ENCODE measurements at places on chromosomes 12 and 14. TPM values are rescaled to one million over a fixed set of nuclear protein-coding genes. Genes with fewer than 3 reads are reported as not detected.

Gene SLC39A5
- not detected for total RNA-seq

GRCh38 chr12:91952916-91953315 is 192.7 kb downstream of the BTG1 start:
- H3K4me1 ChIP-seq = no peaks in the 10 kb centered on the region
- DNase-seq = no peak
- no peak overlapping the region for H3K27ac ChIP-seq

GRCh38 chr14:67941456-67942018 is 122.0 kb downstream of the RAD51B start:
- no peak overlapping the region for H3K4me3 ChIP-seq
- peak overlapping the region; percentile 57 for H3K27ac ChIP-seq
- no peaks in the 10 kb centered on the region for H3K36me3 ChIP-seq

DNA sequence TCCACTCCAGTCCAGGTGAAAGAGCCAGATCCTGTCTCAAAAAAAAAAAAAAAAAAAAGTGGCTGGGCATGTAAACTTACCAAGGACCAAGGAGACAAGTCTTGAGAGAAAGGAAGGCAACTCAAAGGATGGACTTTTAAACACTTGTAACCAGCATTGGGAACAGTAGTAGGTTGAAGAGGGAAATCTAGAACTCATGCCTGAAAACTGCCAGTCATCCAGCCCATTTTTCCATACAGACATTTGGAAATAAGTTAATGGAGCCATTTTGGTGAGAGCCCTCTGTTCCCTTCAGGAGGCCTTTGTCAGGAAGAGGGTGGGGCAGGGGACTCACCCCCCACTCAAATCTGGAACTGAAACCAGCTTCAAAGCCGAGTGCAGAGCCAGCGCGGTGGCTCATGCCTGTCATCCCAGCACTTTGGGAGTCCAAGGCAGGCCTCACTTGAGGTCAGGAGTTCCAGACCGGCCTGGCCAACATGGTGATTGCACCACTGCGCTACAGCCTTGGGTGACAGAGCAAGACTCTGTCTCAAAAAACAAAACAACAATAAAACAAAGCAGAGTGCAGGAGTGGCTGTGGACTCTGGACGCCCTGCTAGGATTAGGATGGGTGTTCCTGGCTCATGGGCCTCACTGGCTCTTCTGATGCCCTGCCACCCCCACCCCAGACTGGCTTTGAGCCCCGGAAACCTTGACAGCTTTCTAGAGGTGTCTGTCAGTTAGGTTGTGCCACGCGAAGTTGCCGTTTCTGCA is 1.6 kb upstream of the MLXIP start:
- H3K27me3 ChIP-seq = no peaks in the 10 kb centered on the region
- H3K27ac ChIP-seq = no peak overlapping the region
- H3K36me3 ChIP-seq = no peaks in the 10 kb centered on the region

GRCh38 chr12:103494734-103495468 is 867 bp downstream of the C12orf42 start:
- no peaks in the 10 kb centered on the region for H3K27me3 ChIP-seq
- no peak for DNase-seq
- H3K4me3 ChIP-seq = no peak overlapping the region
- no peaks in the 10 kb centered on the region for H3K36me3 ChIP-seq
- no peaks in the 10 kb centered on the region for H3K4me1 ChIP-seq

DNA sequence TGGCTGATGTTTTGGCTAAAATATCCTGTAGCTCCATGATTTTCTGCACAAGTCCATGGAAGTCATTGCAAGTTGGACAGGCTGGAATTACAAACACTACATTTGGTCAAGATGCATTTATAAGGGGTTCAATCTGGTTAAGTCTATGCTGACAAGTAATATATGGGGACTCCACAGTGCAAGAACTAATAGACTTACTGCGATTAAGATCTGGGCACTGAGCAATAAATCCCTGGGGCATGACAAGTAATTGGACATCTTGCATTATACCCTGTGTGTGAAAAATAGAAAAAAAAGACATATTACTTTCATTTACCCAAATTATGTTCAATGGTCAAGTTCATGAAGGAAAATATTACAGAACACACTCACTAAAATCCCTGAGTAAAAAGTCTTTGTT is 99.1 kb downstream of the NELL2 start:
- no peaks in the 10 kb centered on the region for H3K36me3 ChIP-seq
- H3K4me3 ChIP-seq = no peak overlapping the region
- no peaks in the 10 kb centered on the region for H3K4me1 ChIP-seq
- no peak for DNase-seq

GRCh38 chr12:47237751-47238211 is 158.0 kb upstream of the AMIGO2 start:
- H3K27ac ChIP-seq = no peak overlapping the region
- H3K27me3 ChIP-seq = no peaks in the 10 kb centered on the region
- no peak for DNase-seq
- no peaks in the 10 kb centered on the region for H3K4me1 ChIP-seq

DNA sequence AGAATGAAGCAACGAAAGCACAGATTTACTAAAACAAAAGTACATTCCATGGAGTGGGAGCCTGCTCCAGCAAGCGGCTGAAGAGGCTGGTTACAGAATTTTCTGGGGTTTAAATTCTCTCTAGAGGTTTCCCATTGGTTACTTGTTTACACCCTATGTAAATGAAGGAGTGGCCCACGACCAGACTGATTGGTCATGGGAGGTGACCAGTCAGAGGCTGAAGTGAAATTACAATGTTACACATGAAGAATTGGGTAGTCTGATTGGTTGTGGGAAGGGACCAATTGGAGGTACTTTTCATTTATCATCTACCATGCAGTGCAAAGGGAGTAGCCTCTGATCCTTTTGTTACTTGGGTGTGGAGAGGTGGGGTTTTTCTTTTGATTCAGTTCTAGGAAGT is 36.2 kb upstream of the APPL2 start:
- no peaks in the 10 kb centered on the region for H3K36me3 ChIP-seq
- no peaks in the 10 kb centered on the region for H3K27me3 ChIP-seq
- H3K4me1 ChIP-seq = no peaks in the 10 kb centered on the region
- H3K27ac ChIP-seq = no peak overlapping the region

DNA sequence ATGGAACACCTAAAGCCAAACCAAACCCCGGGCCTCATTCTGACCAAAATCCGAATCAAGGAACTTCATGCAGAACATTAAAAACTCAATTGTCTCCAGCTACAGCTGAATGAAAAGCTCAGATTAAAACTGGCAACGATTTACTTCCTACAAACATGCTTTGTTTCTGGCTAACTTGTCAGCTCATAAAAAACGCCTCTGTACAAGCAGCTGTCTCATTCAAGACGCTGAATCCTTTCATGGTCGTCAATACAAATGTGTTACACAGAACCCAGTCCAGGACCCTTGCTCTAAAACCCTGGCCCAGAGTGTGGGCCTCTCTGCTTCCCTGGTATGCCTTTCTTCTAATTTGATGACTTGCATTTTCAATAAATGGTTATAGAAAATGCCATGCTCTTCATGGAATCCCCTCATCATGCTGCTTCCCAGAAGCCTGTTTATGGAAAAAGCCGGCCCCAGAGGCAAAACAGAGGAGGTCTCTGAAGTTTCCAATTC is 183.1 kb downstream of the PHLDA1 start:
- no peak for DNase-seq
- no peaks in the 10 kb centered on the region for H3K4me1 ChIP-seq
- no peak overlapping the region for H3K4me3 ChIP-seq
- H3K27me3 ChIP-seq = no peaks in the 10 kb centered on the region
- H3K36me3 ChIP-seq = no peaks in the 10 kb centered on the region

DNA sequence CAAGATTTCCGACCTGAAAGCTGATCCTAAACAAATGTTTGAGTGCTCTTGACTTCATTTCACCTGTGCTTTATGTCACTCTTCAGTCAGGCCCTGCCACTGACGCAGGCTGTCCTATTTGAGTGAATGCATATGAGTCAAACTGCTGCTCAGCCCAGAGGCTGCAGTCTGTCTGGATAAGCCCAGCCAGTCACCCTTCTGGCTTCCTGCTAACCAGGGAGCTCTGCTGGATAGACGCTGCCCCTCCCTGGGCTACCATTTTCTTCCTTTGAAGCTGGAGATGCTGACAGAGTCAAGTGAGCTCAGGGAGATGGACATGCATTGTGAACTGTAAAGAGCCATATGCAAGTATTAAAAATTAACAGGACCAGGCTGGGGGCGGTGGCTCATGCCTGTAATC is 5.1 kb upstream of the TUNAR start:
- H3K36me3 ChIP-seq = no peaks in the 10 kb centered on the region
- no peak overlapping the region for H3K27ac ChIP-seq
- H3K4me1 ChIP-seq = no peaks in the 10 kb centered on the region
- no peak for DNase-seq

GRCh38 chr14:49692811-49693734 is at the start of gene KLHDC1:
Gene KLHDC1 (plus strand): TSS chr14:49693120. CDS start chr14:49693195, 75 bp downstream.
- no peaks in the 10 kb centered on the region for H3K36me3 ChIP-seq
- H3K27ac ChIP-seq = peak within 1 kb of the TSS; percentile 48
- H3K27me3 ChIP-seq = no peaks in the 10 kb centered on the region
- peak within 1 kb of the TSS; percentile 62 for H3K4me3 ChIP-seq
- no peaks in the 10 kb centered on the region for H3K4me1 ChIP-seq
- DNase-seq = peak; percentile 95

- H3K27ac ChIP-seq = no peak overlapping the region
- no peaks in the 10 kb centered on the region for H3K4me1 ChIP-seq
- H3K4me3 ChIP-seq = no peak overlapping the region
Observed at GRCh38 chr12:89117448-89118034, 234.8 kb downstream of the DUSP6 start.

GRCh38 chr14:96781371-96781770 is 15.8 kb upstream of the VRK1 start:
- H3K36me3 ChIP-seq = no peaks in the 10 kb centered on the region
- no peaks in the 10 kb centered on the region for H3K4me1 ChIP-seq
- H3K4me3 ChIP-seq = no peak overlapping the region

GRCh38 chr14:34711169-34711568 is 3.2 kb downstream of the CFL2 start:
- H3K4me1 ChIP-seq = peaks cover 4% of the 10 kb centered on the region
- no peaks in the 10 kb centered on the region for H3K27me3 ChIP-seq
- H3K4me3 ChIP-seq = no peak overlapping the region

- no peak overlapping the region for H3K4me3 ChIP-seq
- H3K4me1 ChIP-seq = no peaks in the 10 kb centered on the region
- no peak overlapping the region for H3K27ac ChIP-seq
Observed at GRCh38 chr14:103006991-103007520, 50.3 kb downstream of the CDC42BPB start.

- H3K4me1 ChIP-seq = no peaks in the 10 kb centered on the region
- no peaks in the 10 kb centered on the region for H3K27me3 ChIP-seq
- no peak overlapping the region for H3K27ac ChIP-seq
- no peak for DNase-seq
- H3K36me3 ChIP-seq = no peaks in the 10 kb centered on the region
Observed at GRCh38 chr14:23910101-23910875, 43.3 kb upstream of the DHRS4 start.
